Retina (tissue), 1 donor: ENCODE measurements at places on chromosomes 4 and X.

DNA sequence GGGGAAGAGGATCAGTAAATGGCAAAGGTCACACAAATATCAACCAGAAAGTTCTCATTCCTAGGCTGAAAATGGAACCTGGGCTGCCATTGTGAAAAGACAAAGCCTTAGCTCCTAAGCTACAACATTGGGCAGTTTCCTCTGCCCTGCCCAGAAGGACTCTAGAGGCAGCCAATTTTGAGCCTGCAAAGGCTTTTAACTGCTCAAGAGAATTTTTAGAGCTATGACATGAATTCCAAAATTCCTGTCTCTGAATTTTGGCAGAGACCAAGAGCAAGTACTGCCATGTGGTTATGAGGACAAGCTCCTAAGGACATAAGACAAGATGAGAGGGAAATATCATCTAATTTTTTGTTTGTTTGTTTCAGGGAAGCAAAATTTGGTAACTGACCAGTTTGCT is 29.6 kb upstream of the IGFBP7 start:
- DNase-seq: no peak

GRCh38 chr4:56183344-56183959 is 203.8 kb downstream of the AASDH start:
- no peak for DNase-seq

- no peak for DNase-seq
These were observed 52.1 kb downstream of the PSAPL1 start for GRCh38 chr4:7382634-7383014.

DNA sequence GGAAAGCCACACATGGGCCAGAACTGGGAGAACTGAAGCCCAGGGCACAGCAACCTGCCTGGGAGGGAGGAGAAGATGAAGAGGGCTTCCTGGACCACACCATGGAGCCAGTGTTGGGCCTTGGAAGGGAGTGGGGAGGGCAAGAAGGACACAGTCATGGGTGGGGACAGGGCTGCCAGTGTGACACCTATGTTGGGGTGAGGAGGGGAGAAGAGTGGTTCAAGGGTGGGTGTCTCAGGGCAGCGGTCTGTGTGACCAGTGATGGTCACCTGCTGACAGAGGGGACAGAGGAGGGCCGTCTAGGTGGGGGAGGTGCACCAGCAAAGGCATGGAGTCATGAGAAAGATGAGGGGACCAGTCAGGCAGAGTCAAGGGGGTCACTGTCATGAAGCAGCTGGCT is 13.8 kb downstream of the MAGED2 start:
- no peak for DNase-seq

- DNase-seq: peak; percentile 38
These were observed 559 bp upstream of the PCDH18 start for GRCh38 chr4:137532869-137533236.

- DNase-seq: no peak
These were observed 323.3 kb downstream of the DCTD start for GRCh38 chr4:182593864-182594263.

DNA sequence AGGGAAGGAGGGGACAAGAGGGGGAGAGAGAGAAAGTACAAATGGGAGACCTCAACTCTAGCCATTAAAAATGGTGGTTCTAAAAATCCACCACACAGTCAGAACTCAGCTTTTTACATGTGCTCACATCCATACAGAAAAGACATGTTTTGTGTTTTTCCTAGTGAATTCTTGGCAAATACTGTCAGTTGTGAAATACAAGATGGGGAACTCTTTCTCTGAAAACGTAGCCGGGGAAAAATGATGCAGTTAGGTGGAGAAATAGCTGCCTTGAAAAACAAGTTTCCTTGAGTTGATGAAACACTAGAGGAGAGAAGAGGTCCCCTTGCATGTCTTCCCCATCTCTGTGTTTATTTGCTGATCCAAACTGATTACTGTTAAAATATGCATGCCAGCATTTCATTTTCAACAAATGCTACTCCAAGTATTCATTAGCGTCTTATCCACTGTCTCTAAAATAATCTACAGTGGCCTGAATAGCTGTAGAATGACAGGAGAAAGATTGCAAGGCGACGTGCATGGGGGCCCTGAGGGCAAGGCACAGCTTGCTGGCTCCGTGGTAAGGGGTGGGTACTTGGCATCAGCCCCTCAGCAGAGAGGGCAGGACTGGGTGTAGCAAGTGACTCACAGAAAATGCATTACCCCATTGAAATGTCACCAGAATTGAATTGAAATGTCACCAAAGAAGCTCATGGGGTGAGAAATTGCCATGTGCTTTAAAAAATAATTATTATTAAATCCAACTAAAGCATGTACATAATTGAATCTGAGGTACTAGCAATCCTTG is 48.1 kb upstream of the TBL1X start:
- no peak for DNase-seq
